EH (cell line): ENCODE measurements at places on chromosomes 12 and 14.
A peak's percentile ranks its signal among the peaks of the same experiment; 100 is the strongest.

- no peak for DNase-seq
Measured at GRCh38 chr12:103178366-103179080, 221.0 kb downstream of the ASCL1 start.

DNA sequence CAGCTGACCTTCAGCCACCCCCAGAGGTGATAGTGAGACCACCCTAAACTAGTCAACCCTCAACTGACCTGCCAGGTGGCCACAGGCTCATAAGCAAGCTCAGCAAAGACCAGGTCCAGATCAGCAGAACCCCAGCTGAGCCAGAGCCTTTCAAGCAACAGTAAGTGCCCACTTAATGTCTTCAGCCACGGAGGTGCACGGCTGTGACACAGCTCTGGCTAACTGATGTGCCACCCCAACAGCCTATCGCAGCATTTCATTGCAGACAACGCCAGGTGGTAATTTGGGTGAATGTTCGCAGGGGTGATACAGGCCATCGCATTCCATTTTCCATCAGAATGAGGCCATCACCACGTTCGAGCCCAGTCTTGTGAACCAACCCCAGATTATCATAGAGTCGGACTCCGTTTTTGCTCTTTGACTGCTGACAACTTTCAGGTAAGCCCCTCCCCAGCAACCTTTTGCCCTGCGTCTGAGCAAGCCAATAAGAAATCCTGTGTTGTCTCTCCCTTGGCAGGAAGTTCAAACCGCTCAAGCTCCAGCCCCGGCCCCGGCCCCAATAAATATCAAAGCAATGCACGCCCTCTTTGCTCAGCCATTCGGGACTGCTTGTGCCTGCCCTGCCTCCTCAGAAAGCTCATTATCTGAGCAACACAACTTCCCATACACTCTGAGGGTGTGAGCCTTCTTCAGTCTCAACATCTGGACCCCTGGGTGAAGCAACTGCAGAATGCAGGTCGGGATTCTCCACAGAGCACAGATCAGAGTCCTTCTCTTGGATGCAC lies 44.4 kb downstream of the JAG2 start:
- no peak for DNase-seq

GRCh38 chr14:65879248-65880009 lies 466.9 kb downstream of the FUT8 start:
- DNase-seq: peak; percentile 19

DNA sequence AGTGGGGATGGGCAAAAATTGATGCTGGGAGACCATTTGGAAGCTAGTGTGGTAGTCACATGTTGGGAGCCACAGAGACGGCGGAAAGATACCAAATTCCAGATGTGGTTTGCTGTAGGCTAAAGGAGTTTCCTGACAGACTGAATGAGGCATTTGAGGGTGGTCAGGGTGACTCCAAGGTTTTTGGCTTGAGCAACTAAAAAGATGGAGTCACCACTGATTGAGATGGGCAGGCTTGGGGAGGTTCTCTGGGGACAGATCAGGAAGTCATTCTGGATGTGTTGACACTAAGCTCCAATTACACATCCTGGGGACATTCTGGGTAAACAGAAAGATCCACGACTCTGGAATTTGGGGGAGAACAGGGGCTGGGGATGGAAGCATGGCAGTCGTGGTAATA lies 15.5 kb upstream of the SERPINA9 start:
- DNase-seq: peak; percentile 14

DNA sequence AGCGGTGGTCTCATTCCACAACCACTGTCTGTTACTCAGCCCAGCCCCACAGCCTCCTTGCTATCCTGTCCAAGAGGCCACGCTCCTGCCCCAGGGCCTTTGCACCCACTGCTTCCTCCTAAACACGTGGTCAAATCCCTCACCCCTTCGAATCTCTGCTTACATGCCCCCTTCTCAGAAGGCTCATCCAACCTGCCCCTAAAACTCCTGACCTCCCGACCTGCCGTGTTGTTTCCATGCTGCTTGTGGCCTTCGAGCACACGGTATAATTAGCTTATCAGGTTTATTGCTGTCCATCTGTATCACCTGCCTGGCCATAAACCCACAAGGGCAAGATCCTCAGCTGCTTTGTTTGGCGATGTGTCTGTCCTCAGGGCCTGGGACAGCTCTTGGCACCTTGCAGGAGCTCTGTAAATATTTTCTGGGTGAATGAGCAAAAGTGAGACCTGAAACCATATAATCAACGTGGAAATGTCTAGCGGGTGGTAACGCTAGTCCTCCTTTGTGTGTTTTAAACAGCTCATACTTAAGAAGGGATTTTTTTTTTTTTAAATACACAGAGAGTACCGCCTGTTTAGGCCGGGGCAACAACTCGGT lies 36.0 kb downstream of the SCARB1 start:
- no peak for DNase-seq

GRCh38 chr12:10212739-10213131 lies at the start of gene GABARAPL1:
GABARAPL1 (plus strand) TSS chr12:10212877; CDS start chr12:10213130, 253 bp downstream.
- peak; percentile 86 for DNase-seq

DNA sequence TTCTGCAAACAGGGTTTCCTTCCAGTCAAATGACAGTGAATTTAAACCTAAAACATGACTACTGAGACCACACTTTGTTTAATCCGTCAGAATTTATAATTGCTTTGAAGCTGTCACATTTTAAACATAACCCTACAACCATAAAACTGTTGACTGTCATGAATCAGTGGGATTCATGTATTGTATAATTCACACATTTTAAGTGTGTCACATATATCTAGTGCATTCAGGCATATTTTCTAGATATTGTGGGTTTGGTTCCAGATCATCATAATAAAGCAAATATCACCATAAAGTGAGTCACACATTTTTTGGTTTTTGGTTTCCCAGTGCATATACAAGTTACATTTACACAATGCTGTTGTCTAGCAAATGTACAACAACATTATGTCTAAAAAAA lies 304.4 kb downstream of the TMEM132D start:
- no peak for DNase-seq

DNA sequence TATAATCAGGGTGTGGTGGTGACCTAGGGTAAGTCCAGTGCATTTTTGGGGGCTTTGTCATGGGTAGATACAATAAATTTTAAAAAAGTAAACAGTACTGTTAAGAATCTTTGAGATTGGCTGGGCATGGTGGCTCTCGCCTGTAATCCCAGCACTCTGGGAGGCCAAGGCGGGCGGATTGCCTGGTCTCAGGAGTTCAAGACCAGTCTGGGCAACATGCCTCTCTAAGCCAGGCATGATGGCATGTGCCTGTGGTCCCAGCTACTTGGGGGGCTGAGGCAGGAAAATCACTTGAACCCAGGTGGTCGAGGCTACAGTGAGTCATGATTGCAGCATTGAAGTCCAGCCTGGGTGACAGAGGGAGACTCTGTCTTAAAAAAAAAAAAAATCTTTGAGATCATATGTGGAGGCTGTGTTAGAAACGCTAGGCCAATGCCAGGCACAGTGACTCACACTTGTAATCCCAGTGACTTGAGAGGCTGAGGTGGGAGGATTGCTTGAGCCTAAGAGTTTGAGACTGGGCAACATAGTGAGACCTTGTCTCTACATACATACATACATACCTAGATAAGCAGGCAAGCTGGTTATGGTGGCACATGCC lies 67.7 kb downstream of the PRKCH start:
- no peak for DNase-seq

GRCh38 chr14:22505697-22506377 lies 83.2 kb downstream of the DAD1 start:
- no peak for DNase-seq

DNA sequence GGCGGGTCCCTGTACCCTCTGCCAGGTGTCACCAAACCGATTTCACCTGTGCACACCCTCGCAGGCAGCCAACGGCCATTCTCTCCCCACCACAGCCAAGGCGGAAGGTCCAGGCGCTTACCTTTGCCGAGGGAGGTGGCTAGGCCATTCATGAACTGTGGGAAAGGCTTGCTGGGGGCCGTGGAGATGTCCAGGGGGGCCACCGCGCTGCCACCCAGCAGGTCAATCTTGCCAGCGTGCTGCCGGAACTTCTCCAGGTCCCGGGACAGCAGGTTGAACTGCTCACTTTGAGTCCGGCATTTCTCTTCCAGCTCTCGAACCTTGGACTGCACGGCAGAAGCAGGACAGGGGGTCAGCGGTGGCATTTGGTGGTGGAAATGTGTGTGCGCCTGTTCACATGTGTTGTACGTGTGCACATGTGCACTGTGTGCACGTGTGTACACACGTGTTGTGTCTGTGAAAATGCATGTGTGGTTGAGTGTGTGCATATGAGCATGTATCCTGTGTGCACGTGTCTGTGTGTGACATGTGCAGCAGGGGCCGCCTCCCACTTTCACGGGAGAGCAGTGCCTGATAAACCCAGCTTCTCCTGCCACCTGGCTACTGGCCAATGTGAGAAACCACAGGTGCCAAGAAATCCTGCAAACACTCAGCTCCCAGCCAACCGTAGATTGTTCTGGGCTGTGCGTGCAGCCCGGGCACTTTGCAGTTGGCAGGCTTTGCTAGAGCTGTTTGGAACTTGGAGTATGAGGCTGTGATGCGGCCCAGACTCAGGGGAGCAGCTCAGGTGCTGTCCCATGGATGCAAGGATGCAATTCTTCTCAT lies 118.9 kb downstream of the PIWIL1 start:
- no peak for DNase-seq

GRCh38 chr12:98374007-98374406 lies 141.4 kb upstream of the TMPO start:
- DNase-seq: peak; percentile 26

- no peak for DNase-seq
Measured at GRCh38 chr12:57046947-57047890, 2.7 kb downstream of the MYO1A start.

DNA sequence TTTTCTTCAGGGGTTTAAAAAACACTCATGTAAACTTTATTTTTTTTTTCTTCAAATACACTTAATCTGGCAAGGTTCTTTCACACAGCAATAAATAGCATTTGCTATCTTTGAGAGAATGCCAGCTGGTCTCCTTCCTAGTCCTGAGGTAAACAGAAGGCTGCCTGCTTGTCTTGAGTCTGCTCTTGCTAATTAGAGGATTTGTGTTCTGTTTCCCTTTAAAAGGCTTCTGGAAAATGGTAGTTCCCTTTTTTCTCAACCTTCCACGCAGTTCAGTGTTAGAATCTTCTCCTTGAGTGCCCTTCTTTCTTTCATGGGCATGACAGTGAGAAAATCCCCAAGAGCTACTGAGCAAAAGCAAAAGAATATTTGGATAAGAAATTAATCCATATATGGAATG lies 92.3 kb upstream of the DCN start:
- DNase-seq: peak; percentile 72

DNA sequence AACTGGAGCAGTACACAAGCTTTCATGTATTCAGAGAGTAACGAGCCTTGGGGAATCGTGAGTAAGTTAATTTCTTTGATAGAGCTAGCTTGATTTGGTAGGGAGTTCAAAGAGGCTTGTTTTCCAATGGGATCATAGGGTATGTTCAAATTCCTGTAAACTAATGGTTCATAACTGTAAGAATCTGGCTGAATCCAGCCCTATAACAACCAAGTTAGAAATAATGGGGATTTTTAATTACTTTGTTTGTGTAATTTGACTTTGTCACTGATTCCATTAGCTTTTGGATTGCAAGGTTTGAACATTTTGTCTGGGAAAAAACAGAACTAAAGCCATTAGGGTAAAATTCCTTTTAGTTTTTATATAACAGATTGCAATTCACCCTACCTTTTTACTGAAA lies 94.0 kb downstream of the WNK1 start:
- DNase-seq: no peak

DNA sequence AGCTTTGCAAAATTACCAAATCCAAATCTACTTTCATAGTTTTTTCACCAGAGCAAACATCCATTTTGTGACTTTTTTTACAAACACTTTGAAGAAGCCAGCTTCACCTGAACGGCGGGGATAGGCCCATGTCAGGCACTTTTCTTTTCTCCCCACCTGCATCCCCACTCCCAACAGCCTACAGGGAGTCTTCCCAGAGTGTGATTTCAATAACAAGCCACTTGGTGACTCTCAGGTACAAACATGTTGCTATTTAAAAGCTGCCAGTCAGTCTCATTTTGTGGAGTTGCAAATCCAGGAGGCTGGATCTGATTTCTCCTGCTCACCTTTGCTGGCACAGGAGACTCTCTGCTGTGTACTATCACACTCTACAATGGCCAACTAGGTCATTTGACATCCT lies 285.5 kb downstream of the KCNH5 start:
- no peak for DNase-seq

DNA sequence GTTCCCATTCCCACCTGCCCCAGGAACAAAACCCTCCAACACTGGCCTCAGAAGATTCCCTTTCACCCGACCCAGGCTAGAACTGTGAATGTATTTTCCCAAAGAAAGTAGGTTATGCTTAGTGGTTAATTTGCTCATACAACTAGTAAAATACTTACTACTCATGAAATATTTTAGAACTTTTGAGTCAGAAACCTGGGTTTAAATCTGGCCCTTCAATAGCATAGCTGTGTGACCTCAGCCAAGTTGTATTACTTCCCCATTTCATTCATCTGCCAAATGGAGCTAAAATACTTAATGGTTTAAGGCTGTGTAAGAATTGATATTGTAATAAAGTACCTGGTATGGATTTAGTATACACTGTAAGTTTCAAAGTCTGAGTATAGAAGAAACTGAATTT lies 69.1 kb upstream of the DNM1L start:
- no peak for DNase-seq

- DNase-seq: no peak
Measured at GRCh38 chr14:84963518-84963917, 566.4 kb upstream of the FLRT2 start.

- peak; percentile 62 for DNase-seq
Measured at GRCh38 chr14:68386950-68387779, 405.7 kb downstream of the ZFP36L1 start.

DNA sequence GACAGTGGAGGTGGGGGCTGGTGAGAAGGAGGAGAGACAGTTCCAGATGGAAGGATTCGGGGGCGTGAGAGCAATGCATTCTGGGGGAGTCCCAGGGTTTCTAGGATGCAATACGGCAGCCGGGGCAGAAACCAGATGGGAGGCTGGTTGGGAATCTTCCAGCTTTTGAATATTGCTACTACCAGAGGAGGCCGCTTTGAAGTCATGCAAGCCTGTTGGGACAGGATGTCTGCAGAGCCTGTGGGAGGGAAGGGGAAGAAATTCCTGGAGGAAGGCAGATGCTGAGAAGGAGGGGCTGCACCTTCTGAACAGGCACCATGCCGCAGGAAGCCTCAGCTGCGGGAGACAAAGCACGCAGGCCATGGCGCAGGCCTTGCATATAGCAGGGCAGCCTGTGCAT lies 105.4 kb downstream of the APAF1 start:
- peak; percentile 17 for DNase-seq

DNA sequence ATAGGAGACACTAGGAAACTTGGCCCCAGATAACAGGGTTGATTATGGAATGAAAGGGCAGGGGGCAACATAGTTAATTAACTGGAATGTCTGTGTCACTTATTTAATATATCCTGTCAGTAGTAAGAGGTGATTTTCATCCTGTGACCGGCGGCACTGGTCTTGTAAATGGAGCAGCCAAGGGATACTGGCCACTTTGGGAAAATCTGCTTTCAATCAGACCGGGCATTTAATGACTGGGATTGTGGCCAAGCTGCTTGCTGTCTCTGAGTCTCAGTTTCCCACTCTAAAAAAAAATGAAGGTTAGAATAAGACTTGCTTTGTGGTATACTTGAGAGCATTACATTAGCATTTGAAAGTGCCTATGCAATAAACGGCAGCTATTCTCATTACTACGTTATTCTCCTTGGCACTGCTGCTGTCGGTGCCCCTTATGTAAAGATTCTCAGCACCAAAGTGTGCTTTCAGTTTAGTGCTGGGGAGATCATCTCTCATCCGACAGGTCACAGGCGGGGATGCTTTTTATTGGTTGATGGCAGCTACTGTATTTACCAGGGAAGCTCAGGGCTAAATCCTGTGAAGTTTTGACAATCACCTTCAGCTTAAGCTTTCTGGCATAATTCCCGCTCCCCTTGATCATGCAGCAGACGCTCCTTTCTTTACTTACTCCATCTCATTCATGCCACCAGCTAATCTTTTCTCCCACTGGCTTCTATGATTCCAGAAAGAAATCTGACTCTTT lies 162.1 kb downstream of the ESRRB start:
- DNase-seq: peak; percentile 4
